ENCODE measurements at places on chromosomes 13 and 19. TPM values are rescaled to one million over a fixed set of nuclear protein-coding genes. Genes with fewer than 3 reads are reported as not detected.

Gene PSG3
- total RNA-seq, result not detected

Gene APOE
- total RNA-seq, result 339 TPM

DNA sequence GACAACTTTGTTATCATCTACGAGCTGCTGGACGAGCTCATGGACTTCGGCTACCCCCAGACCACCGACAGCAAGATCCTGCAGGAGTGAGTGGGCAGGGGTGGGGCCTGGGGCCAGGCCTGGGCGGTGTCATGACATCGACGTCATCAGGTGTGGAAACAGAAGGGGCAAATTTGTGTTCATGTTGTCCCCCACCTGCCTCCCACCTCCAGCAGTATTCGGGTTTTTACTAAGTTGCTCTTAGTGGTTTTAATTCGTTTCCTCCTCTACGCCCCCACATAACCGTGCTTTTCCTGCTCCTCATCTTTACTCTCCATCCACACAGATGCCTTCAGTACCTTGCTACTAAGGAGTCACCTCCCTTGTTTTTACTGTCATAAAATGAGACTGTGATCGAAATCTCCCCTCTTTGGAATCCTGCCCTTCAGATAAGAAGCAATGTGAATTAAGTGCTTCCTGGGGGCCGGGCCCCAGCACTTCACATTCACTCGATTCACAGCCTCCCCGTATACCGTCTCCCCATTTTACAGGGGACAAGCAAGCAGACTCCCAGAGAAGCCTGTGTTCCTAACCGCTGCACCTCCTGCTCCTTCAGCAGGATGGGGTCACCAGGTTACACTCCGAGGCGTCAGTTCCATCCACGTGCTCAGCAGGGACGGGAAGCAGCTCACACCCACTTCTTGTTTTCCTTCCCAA lies 10.5 kb downstream of the AP1M1 start:
- no peaks in the 10 kb centered on the region for H3K4me1 ChIP-seq
- H3K4me3 ChIP-seq, result no peak overlapping the region
- peaks cover 44% of the 10 kb centered on the region for H3K36me3 ChIP-seq
- H3K27ac ChIP-seq, result no peak overlapping the region
- DNase-seq, result no peak

DNA sequence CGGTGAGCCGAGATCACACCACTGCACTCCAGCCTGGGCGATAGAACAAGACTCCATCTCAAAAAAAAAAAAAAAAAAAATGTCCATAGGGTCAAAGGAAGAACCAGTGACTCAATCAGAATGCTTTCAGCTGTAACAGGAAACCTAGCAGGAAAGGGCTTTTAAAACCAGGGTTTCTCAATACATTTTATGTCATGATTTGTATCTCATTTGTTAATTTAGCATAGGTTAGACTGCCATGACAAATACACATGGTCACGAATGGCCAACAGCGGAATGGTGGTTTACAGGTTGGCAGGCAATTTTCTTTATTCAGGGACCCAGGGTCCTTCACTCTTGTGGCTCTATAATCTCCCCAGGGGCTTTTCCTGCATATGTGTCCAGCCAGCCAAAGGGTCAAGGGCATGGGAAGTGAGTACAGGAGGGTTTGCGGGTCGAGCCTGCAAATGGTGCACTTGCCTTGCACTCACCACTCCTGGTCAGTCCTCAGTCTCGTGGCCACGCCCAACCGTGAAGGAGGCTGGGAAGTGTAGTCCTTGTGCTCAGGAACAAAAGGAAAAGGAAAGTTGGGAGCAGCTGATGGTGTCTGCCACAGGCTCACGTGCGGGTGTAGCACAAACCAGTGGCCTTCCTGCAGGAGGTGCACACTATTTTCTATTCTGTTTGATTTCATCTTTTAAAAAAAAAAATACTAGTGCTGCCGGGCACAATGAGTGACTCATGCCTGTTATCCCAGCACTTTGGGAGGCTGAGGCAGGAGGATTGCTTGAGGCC lies 14.8 kb downstream of the DHX34 start:
- H3K27ac ChIP-seq, result no peak overlapping the region
- H3K36me3 ChIP-seq, result peaks cover 13% of the 10 kb centered on the region
- H3K4me3 ChIP-seq, result no peak overlapping the region

GRCh38 chr19:51462276-51462675 lies 4.0 kb upstream of the SIGLEC8 start:
- H3K27me3 ChIP-seq, result no peaks in the 10 kb centered on the region
- no peaks in the 10 kb centered on the region for H3K36me3 ChIP-seq
- no peaks in the 10 kb centered on the region for H3K4me1 ChIP-seq
- no peak overlapping the region for H3K27ac ChIP-seq

DNA sequence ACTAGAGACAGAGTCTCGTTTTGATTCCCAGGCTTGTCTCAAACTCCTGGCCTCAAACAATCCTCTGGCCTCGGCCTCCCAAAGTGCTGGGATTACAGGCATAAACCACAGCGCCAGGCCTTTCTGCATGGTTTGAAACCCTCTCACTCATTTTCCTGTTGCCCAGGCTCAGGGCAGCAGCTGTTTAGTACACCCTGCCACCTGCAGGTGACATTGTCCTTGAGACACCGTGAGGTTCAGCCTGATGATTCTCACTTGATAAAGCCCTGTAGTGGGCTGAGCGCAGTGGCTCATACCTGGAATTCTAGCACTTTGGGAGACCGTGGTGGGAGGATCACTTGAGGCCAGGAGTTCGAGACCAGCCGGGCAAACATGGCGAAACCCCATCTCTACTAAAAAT lies 12.5 kb downstream of the IL12RB1 start:
- no peak overlapping the region for H3K4me3 ChIP-seq
- DNase-seq, result no peak
- H3K27ac ChIP-seq, result no peak overlapping the region
- H3K4me1 ChIP-seq, result no peaks in the 10 kb centered on the region

GRCh38 chr19:12521996-12522395 lies 29.3 kb downstream of the ZNF564 start:
- peaks cover 12% of the 10 kb centered on the region for H3K36me3 ChIP-seq
- no peak for DNase-seq
- H3K27ac ChIP-seq, result no peak overlapping the region

Measured in fibroblast of lung (primary cell).